ENCODE measurements at places on chromosomes 16 and 17.
A peak's percentile ranks its signal among the peaks of the same experiment; 100 is the strongest.

GRCh38 chr16:85157813-85158742, 45.8 kb upstream of the CIBAR2 start:
- no peak for DNase-seq

- no peak for DNase-seq
Measured at GRCh38 chr17:44850025-44850424, 2.3 kb downstream of the HIGD1B start.

GRCh38 chr16:58264961-58265479, 29.8 kb downstream of the PRSS54 start:
- DNase-seq, result peak; percentile 86

DNA sequence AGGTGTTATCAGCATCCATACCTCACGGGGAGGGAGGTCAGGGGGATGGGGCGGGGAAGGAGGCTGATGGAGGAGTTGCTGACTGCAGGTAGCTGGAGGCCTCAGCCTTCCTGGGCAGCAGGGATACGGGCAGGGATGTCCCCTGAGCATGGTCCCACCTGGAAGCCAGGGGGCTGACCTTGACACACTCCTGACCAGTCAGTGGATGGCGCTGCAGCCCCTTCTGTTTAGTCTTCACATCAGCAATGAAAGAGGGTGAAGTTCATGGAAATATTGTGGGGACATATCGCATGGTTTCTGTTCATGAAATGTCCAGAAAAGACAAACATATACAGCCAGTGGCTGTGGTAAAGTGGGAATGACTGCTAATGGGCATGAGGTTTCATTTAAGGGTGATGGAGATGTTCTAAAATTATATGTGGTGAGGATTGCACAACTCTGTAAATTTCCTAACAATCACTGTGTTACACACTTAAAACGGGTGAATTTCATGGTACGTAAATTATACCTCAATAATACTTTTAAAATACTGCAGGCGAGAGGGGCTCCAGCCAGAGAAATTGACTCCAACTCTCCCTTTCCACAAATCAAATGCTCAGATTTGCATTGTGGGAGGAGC, 489.6 kb downstream of the CDH13 start:
- no peak for DNase-seq

GRCh38 chr17:43015579-43015978, 6.6 kb downstream of the VAT1 start:
- no peak for DNase-seq

DNA sequence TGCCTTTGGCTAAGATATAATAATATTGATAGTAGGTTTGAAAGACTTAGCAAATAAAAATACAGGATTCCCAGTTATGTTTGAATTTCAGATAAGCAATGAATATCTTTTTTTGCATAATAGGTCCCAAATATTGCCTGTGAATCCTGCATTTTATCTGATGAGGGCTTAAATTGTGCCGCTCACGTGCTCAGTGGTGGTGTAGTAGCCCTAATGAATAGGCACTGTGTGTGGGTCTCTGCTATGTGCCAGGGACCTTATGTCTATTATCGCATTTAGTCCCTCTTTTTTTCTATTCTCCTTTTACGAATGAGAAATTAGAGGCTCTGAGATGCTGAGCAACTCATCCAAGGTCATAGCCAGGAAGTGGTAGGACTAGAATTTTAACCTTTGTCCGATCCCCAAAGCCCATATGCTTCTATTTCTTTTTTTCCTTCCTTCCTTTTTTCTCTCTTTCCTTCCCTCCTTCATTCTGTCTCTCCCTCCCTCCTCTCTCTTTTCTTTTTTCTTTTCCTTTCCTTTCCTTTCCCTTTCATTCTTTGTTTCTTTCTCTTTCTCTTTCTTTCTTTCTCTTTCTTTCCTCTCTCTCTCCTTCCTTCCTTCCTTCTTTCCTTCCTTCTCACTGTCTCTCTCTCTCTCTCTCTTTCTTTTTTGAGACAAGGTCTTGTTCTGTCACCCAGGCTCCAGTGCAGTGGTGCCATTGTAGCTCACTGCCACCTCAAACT, 47.2 kb downstream of the RGS9 start:
- no peak for DNase-seq

- DNase-seq, result no peak
Measured at GRCh38 chr17:49610883-49611584, 35.4 kb downstream of the NXPH3 start.

DNA sequence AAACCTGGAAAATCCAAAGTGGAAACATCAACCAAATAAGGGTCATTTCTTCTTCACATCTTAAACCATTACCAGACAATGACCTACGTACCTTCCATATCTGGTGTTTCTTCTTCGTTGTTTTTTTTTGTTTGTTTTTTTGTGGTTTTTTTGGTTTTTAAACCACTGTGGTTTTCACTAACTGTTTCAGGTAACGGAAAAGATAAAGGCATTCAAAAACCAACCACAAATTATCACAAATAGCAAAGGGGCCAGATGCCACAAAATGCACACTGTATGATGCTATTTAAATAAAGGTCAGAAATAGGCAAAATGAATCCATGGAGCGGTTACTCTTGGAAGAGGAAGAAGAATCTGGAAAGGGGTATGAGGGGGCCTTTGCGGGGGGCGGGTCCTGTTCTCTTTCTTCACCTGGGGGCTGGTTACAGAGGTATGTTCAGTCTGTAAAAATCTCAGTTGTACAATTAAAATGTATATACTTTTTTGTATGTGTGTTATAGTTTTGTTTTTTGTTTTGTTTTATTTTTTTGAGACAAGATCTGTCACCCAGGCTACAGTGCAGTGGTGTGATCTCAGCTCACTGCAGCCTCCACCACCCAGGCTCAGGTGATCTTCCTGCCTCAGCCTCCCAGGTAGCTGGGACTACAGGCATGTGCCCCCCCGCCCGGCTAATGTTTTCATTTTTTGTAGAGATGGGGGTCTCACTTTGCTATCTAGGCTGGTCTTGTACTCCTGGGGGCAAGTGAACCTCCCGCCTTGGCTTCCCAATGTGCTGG, 29.6 kb downstream of the LITAF start:
- DNase-seq, result no peak

DNA sequence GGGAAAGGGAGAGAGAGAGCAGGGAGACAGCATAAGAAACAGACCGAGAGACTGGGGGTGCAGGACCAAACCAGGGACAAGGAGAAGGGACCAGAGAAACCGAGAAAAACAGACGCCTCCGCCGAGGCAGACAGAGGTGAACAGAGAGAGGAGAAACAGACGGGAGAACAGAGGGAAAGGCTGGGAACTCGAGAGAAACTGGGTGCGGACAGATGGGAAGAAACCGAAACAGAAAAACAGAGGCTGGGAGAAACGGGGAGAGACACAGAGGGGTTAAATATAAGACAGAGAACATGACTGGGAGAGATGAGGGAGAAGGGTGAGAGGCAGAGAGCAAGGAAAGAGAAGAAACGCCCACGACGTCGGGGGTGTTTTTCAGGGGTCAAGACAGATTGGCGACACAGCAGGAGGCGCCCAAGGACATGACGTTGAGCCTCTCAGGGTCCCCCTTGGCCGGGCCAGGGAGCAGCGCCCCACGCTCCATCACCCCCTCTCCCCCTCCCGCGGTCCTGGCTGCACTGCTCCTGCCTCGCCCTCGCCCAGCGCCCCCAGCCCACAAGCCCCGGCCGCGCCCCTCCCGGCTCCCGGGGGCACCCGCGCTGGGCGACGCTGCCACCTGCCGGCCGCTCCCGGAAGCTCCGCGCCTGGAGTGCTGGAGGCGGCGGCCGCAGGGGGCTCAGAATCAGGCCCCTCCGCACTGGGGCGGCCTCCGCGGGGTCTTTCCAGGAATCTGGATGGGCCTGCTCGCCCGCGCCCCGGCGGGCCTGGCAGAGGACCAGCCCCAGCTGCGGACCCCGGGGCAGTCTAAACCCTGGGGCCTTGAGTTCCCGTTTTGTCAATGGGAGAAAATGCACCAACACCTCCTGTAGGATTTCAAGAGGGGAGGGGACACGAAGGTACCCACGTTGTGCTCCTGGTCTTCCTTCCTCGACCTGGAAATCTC, 1.3 kb upstream of the TMEM92 start:
- peak; percentile 58 for DNase-seq

DNA sequence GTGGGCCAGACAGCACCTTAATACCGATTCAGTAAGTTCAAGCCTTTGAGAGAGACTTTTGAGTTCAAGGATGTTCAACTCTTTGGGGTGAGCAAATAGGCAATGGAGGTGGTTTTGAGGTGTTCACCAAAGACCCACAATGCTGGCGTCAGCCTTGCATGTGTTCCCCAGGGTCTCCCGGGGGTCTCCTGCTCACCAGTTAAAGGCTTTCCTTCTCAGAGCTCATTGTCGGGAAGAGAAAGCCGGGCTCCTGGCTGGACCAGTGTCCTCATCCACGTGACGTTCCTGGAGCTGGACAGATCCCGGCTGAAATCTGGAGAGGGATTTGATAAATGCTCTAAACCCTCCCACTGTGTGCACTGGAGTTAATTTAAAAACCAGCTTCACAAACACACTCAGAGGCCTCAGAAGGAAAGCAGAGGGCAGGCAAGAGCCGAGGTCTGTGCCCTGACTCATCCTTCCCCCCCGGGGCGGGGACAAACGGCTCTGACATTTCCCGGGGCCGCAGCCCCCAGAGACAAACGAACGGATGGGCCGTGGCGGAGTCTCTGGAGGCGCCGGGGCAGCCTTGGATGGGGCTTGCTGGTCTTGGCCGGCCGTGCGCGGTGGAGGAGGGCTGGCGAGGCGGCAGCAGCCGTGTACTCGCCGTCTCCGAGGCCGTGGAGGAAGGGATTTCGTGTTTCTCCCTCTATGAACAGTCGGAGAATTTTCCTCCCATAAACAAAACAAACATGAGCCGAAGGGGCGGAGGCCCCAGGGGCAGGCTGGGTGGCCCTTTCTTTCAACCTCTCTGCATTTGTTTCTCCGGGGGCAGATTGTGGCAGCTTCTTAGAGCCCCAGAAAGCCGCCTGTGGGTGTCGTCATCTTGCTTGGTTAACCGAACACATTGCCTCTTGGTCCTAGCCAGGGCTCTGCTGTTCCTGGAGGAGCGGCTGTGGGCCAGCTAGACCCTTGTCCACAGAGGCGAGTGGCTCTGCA, 94.2 kb downstream of the NTN1 start:
- peak; percentile 78 for DNase-seq

DNA sequence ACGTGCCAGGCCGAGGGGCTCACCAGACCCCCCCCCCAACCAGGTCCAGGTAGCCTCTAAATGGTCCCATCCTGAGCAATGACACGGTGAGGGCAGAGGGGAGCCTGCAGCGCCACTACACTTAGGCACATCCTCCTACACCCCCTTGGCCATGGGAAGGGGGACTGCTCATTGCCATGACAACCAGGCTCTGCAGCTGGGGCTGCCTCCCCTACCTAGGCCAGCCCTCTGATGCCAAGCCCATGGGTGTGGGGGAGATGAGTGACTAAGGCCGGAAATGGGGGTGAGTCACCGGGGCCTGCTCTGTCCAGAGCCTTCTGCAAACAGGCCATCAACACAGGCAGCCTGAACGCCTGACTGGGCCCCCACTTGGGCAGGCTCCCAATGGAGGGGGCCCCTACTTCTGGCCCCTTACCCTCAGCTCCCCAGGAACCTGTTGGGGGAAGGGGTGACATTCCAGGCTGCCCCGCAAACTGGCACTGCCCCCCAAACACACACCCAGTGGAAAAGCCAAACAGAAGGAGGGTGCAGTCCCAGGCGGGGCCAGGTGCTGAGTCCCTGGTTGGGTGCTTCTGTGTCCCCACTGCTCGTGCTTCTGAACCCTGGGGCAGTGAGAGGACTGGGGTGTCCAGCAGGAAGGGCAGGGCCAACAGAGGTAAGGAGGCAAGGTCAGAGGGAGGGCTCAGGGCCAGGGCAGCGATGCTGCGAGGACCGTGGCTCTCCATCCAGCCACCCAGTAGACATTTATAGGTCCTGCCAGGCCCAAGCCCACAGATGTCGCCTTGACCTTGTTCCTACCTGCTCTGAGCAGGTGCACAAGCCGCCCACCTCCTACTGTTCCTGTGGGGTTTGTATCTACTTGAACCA, 8.2 kb downstream of the PLCD3 start:
- peak; percentile 91 for DNase-seq

DNA sequence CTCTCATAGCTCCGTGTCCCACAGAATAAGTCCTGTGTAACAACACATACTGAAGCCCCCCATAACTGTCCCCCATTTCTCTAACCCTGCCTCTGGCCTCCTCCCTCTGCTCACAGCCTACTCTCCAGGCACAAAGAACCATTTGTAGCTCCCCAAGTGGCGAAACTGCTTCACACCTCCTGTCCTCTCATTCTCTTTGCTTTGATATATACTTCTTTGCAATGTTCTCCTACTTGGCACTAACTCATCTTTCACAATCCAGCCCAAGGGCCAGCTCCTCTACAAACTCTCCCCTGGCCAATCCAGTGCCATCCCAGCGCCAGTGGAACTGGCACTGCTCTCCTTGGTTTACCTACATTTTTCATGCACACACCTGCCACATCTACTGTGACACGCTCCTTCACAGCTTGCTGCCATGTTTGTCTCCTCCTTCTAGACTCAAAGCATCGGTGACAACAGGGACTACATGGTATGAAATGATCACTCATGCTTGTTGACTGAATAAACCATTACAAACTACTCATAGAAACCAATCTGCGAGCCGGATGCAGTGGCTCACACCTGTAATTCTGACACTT, 12.8 kb downstream of the CYTH1 start:
- no peak for DNase-seq

GRCh38 chr16:2970563-2970962, 1.4 kb downstream of the PAQR4 start:
- no peak for DNase-seq

DNA sequence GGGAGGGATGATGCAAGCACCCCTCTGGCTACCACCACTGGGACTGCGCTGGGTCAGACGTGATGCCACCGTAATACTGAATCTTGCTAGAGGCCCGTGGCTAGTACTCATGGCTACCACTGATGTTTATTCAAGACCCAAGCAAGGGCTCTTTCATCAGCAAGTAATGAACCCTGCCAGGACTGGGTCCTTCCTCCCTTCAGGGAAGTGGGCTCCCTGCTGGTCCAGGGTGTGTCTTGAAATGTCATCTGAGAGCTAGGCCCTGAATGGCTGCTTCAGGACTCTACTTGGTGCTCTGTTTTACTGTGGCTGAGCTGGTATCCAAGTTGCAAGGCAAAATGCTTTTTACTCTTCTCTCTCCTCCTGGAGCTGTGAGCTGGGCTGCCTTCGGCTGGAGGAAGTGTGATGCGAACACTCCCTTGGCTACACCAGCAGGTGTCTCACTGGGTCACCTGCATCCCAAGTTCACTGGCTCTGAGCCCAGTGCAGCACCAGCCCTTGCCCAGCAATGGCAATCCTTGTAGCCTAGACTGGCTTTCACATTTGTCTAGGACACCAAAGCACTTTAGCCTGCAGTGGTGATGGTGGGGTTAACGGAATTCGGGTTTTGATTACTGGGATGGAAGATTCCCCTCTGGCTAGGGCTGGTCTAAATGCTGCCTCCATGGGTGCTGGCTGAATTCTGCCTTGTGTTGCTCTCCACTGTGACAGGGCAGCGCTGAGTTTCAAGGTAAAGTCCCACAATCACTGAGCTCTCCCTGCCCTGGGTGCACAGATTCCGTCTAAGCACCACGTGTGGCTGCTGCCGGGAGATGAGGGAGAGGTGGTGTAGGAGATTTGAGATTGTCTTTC, 98.6 kb downstream of the USP22 start:
- no peak for DNase-seq

GRCh38 chr17:49987681-49988441, 7.2 kb downstream of the DLX3 start:
- peak; percentile 60 for DNase-seq

Data from EL (cell line).